ENCODE measurements at places on chromosomes 2 and 18.

DNA sequence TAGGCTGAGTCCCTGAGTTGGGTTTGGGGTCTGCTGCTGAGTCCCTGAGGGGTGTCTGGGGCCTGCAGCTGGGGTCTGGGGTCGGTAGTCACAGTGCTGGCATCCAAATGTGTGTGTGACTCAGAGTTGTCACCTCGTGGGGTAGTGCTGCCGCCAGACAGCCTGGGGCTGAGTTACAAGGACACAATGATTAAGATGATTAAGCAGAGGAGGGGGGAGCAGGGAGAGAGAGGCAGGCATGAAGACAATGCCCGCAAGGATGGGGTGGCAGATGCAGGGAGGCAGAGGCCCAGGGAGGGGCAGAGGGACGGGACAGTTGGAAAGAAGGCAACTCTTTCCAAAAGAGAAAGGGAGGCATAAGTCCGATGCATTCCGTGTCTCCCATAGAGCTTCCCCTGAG lies 120.2 kb downstream of the CELF4 start:
- DNase-seq = no peak

DNA sequence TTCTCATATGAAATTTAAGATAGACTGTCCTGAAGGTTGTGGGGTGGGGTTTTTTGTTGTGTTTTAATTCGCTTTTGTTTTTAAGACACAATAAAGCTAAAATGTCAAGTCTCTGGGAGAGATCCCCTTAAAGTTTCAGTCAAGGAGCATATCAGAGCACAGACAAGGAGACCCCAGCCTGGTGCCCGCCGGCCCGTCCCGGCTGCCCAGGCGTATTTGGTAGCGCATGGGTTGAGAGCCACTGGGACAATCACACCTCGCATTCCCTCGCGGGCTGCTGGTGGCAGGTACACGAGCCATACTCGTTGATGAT lies 2.6 kb downstream of the LRRTM1 start:
- peak; percentile 10 for DNase-seq

DNA sequence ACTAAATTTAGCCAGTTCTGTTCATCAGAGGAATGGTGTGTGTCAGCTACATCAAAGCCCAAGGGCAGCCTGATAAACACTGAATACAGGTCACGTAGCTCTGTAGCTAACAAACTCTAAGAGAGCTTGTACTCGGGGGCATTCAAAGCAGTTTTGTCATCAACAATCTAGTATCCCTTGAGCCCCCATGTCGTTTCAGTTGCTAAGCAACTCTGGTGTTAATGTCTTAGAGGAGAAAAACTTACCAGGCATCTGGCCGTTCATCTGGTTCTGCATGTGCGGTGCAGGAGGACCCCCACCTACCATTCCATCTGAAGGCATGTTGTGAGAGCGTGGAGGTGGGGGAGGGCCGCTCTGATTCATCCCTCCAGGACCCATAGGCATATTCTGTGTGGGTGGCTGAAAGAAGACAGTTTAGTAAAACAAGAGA lies 33.1 kb downstream of the SS18 start:
- DNase-seq = no peak

DNA sequence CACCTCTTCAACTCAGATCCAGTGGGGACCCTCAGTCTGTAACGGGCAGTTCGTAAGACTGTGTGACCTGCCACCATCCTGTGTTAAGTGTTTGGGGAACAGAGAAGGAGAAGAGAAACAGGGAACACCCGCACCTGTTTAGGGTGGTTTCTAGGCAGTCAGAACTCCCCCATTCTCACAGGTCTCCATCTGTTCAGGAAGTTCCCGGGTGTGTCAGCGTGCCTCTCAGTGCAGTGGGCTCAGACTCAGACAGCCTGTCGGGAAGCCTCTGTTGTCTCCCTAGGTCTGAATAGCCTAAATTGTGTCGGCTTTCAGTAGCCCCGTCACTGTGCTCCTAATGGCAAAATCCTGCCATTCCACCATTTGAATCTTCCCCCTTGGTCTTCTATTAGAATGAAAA lies 256.6 kb downstream of the LOXHD1 start:
- no peak for DNase-seq

- no peak for DNase-seq
Observed at GRCh38 chr2:98509542-98510321, 65.1 kb downstream of the INPP4A start.

DNA sequence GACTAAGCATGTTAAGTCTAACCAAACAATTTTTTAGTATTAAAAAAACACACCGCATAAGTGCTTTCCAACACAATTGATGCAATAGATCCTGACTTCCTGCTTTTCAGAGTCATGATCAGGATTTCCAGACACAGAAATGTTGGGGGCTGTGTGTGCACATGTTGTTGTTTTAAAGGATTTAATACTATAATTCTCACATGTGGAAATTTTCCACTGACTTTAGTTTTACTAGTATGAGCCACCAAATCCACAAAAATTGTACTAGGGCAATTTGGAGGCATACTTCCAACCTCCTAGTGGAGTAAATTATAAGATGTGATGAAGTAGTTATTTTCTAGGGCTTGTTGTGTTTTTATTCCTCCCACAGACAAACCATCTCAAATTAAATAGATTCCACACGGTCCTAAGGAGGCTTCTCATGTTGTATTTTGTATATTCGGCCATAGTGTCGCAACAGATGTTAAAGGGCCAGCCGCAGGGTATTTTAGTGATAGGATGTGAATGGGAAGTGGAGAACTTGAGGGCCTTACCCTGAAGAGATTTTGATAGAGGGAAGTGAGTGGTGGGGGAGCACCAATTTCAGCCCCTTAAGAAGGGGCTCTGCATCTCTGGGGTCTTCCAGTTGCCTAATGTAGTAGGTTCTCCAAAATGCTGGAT lies 108.9 kb upstream of the KLF7 start:
- no peak for DNase-seq

DNA sequence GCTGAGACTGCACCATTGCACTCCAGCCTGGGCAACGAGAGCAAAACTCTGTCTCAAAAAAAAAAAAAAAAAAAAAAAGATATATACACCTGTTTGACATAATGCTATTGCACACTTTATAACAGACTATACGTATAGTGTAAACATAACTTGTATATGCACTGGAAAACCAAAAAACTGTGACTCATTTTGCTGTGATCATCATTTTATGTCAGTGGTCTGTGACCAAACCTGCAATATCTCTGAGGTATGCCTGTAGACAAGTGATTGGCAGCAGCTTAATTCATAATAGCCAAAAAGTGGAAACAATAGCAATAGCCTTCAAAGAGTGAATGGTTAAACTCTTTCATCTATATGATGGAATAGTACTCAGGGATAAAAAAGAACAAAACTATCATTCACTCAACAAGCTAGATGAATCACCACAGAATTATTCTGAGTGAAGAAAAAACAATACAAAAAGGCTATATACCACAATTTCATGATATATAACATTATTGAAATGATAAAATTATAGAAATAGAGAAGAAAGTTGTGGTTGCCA lies 6.1 kb downstream of the C2orf76 start:
- DNase-seq = no peak

GRCh38 chr2:152034257-152034801 lies 64.5 kb downstream of the CACNB4 start:
- DNase-seq = peak; percentile 23

DNA sequence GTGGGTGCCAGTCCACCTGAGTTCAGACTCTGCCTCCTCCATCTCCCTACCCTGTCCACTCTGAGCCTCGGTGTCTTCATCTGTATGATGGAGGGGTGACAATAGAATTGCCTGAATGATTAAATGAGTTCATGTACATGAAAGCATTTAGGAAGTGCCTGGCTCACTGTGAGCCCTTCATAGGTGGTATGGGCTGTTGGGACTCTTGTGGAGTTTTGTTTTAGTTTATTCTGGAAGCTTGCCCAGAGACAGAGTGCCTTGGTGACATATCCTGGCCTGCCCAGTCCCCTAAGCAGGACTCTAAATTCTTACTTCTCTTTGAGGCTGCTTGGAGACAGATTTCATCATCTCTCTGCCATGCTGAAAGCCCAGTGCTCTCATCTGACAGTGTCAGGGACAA lies 24.5 kb upstream of the GIGYF2 start:
- no peak for DNase-seq

DNA sequence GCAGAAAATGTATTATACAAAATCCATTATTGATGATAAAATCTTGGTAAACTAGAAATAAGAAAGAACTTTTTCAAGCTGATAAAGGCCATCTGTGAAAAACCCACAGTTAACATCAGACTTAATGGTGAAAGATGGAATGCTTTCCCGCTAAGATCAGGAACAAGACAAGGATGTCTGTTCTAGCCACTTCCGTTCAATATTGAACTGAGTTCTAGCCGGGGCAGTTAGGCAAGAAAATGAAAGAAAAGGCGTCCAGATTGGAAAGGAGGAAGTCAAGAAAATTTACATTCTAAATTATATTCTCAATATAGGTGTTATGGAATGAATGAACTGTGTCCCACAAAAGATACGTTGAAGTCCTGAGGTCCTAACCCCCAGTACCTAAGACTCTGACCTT lies 39.1 kb upstream of the DTNB start:
- no peak for DNase-seq

DNA sequence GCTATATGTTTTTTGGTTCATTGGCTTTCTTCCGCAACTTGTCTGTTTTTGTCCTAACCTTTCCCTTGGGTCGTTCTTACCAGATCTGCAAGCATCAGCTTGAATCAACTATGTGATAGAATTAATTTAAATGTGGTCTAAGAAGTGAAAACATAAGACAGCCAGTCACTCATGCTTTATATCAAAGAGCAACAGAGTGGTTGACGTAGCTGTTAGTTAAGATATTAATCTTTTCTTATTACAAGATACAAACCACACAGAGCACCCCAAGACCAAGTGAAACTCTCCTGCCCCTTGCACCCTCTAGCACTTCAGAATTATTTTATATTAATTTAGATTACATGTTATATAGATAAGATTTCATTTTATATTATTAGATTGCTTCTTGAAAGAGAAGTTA lies 15.2 kb downstream of the IL18RAP start:
- DNase-seq = no peak

GRCh38 chr2:112967023-112967422 lies 10.8 kb upstream of the IL36G start:
- no peak for DNase-seq

DNA sequence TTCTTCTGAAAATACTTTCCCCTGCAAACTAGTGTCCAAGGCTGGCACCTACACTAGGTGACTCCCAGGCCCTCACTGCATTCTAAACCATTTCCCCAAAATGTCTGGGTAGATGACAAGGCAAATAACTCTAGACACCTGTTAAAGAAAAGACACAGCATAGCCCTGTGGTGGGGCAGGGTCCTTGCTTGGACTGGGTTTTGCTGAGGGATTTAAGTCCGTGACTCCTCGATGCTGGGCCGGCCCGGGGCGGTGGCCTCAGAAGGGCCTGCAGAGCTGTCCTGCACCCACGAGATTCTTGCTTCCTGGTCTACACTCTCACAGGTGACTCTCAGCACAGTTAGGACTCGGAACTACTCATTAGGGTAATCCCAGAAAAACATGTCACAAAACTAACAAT lies 55.2 kb downstream of the MBP start:
- DNase-seq = no peak

DNA sequence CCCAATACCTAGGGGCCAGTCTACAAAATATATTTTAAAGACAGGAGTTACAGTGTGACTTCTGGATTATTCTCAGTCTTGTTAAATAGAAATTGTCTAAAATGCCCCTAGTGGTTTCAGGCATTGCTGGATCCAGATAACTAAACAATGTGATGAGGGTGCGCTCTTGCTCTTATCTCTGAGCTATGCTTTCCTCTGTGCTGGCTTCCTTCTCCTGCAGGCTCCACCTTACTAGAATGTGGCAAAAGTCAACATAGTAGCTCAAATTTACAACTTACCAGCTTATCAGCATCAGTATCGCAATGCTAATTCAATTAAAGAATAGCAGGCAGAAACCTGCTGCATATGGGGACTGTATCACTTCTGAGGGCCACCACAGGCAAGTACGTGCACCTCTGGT lies 61.3 kb upstream of the RNU4ATAC start:
- DNase-seq = no peak

GRCh38 chr2:233059547-233059796 lies 670 bp upstream of the INPP5D start:
- DNase-seq = peak; percentile 46

- DNase-seq = no peak
Observed at GRCh38 chr2:55017428-55017827, 32.8 kb downstream of the RTN4 start.

DNA sequence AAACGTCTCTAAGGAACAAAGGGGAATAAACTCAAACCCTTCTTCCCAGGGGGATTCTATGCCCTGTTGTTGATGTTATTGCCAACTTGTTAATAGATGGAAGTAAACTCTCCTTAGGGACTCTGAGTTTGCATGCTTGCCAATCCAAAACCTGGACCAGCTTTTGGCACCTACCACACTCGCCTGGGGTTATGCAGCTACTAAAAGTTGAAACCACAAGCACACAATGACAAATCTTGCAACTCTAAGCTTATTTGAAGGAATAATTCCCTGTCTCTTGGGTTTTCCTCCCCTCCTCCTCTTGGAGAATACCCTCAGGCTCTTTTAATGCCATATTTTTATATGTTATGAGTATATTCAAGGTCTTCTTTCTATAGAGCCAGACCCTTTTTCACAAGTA lies 484.1 kb downstream of the FBXO15 start:
- no peak for DNase-seq

- DNase-seq = no peak
Observed at GRCh38 chr2:51028829-51029228, 3.1 kb downstream of the NRXN1 start.

GRCh38 chr18:22219568-22220355 lies 50.4 kb downstream of the GATA6 start:
- DNase-seq = no peak

DNA sequence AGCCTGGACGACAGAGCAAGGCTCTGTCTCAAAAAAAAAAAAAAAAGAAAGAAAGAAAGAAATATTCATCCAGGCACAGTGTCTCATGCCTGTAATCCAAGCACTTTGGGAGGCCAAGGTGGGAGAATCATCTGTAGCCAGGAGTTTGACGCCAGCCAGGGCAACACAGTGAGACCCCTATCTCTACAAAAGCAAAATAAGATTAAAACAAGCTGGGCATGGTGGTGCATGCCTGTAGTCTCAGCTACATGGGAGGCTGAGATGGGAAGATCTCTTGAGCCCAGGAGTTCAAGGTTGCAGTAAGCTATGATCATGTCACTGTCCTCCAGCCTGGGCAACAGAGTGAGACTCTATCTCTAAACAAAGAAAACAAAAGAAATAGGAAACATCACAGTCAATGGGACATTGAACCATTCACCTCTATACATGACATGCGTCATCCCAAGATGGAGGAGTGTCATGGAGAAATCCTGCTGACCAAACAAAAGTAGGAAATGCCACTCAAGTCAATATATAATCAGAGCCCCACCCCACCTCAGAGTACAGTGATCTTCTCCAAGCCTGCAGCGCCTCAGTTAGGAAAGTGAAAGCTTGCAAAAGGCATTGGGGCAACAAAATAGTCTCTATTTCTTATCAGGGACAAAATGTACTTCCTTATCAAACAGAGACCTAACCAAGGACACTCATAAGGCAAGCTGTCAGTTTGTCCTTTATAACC lies 9.8 kb downstream of the FEV start:
- no peak for DNase-seq

DNA sequence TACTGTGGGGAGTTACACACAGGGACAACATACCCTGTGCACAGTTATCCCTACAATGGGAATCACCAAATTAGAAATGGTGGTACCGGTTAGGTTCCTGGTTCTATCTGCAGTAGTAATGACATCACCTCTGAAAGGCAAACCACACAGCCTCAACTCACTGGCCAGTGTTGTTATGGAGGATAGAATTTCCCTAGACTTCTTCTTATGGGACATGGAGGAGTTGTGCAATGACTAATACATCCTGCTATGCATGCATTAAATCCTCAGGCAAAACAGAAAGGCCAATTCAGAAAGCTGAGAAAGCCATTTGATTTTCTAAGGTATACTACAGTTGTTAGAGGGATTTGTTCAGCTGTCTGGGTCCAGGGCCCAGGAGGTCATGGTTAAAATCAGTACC lies 439.3 kb downstream of the TMX3 start:
- DNase-seq = no peak
